Endothelial cell of umbilical vein (primary cell): ENCODE measurements at places on chromosomes 5 and 9. TPM values are rescaled to one million over a fixed set of nuclear protein-coding genes. Genes with fewer than 3 reads are reported as not detected.

DNA sequence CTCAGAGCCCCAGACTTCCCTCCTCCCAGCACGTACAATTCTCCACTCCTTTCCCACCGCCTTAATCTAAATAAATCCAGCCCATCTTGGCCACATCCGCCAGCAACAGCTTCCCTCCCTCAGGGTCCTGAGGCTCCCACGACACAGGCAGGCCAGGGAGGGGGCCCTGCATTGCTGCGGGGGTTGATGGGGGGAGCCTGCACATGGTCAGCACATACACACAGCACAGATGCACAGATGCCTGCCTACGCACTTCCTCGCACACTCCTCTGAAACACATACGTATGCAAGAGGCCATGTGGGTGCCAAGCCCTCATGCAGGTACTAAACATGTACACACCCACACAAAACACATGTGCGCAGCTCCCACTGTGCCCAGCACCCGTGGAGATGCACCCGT, 14.8 kb downstream of the PDGFRB start:
- no peak for DNase-seq

- DNase-seq, result no peak
These were observed 38.9 kb downstream of the LPAR1 start for GRCh38 chr9:110999379-110999778.

GRCh38 chr9:131275332-131276093, 797 bp downstream of the FAM78A start:
- DNase-seq, result peak; percentile 59

- DNase-seq, result peak; percentile 49
These were observed 16.1 kb downstream of the EQTN start for GRCh38 chr9:27280860-27281259.

UGCG gene
- total RNA-seq, result 29.9 and 38.5 TPM in 2 replicates
